ENCODE measurements at places on chromosomes 5 and 9. TPM values are rescaled to one million over a fixed set of nuclear protein-coding genes. Genes with fewer than 3 reads are reported as not detected.

Gene CCL28
- 0.90 TPM for total RNA-seq

Gene IGFBPL1
- total RNA-seq, result not detected

Gene CDHR2
- total RNA-seq, result not detected

Gene PTGES2
- 96.0 TPM for total RNA-seq

Gene ABCA1
- total RNA-seq, result 211 TPM

Gene PCDHB5
- total RNA-seq, result 2.8 TPM

DNA sequence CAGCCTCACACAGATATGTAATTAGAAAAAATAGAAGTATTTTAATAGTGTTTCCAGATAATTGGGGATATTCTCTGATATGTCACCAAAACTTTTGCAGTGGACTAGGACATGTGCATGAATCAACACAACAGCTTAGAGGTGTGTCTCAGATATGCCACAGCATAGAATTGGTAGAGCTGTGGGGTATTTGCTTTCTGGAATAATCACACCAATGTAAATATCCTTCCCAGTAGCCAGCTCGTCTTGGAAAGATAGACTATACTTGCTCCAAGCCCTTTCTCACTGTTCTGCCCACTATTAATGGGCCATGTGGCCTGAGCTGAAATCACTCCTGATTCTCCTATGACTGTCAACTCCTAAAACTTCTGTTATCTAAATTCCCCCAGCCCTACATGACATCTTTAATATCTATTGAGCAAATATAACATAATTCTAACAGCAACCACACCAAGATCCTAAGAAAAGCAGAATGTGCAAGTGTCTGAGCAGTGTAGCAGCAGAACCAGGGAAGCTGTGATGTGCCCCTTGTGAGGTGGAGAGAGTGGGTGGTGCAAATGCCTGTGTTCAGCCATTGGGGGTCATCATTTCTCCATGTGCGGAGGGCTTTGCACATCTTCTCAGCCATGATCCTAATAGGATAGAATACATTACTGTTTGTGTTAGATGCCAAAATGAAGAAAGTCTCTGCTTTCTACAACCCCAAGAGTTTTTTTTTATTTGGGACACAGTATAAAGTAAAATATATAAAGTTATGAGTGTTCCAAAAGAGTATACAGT, 65.0 kb downstream of the MELK start:
- H3K4me3 ChIP-seq, result no peak overlapping the region
- DNase-seq, result no peak
- no peaks in the 10 kb centered on the region for H3K27me3 ChIP-seq
- H3K36me3 ChIP-seq, result no peaks in the 10 kb centered on the region

DNA sequence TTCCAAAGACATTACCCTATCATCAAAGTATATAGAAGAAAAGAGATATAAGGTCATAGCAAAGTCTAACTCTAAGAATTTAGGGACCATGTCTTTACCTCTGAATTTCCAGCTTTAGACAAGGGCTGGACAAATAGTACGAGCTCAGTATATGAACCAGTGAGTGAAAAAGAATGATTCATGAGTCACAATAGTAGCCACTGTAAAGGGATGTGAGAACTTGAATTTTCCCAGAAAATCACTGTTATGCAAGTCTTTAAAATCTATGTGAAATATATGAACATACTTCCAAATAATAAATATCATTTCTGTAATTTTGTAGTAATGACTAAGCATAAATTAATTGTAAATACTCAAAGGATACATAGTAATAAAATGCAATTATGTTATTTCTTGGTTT, 305.9 kb upstream of the PRR16 start:
- H3K27ac ChIP-seq, result no peak overlapping the region
- no peaks in the 10 kb centered on the region for H3K27me3 ChIP-seq
- no peaks in the 10 kb centered on the region for H3K36me3 ChIP-seq
- no peaks in the 10 kb centered on the region for H3K4me1 ChIP-seq
- DNase-seq, result no peak

DNA sequence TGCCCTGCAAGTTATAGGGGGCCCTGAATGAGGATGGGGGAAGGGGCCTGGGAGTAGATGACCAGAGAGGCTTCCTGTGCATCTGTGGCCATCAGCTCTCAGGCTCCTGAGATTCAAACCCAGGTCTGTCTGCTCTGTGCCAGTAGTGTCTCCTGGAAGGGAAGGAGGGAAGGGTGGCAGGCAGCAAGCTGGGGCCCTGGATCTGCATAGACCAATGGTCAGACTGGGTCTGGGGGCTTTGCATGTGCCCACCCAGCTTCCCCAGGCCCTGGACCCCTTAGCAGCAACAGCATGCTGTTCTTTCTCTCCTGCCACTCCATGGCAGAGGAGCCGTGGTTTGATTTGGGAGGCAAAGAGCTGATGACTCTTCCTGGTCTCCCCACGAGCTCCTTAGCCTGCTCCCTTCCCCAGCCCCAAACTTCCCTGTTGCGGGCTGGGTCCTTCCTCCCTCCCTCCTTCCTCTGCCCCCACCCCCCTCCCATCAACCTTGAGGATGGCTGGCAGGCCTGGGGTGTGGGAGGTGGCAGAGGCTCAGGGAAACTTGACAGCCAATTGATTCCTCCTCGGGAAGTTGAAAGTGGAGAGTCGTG, 31.6 kb downstream of the DAB2IP start:
- no peak for DNase-seq
- no peak overlapping the region for H3K4me3 ChIP-seq
- H3K4me1 ChIP-seq, result no peaks in the 10 kb centered on the region
- no peaks in the 10 kb centered on the region for H3K36me3 ChIP-seq
- no peak overlapping the region for H3K27ac ChIP-seq

GRCh38 chr9:108108852-108109448, 619.4 kb upstream of the KLF4 start:
- H3K4me3 ChIP-seq, result no peak overlapping the region
- no peaks in the 10 kb centered on the region for H3K36me3 ChIP-seq
- no peak overlapping the region for H3K27ac ChIP-seq
- H3K4me1 ChIP-seq, result no peaks in the 10 kb centered on the region
- no peaks in the 10 kb centered on the region for H3K27me3 ChIP-seq

GRCh38 chr5:14724633-14725032, 60.1 kb downstream of the OTULIN start:
- no peak overlapping the region for H3K4me3 ChIP-seq
- no peaks in the 10 kb centered on the region for H3K27me3 ChIP-seq
- no peaks in the 10 kb centered on the region for H3K36me3 ChIP-seq
- no peaks in the 10 kb centered on the region for H3K4me1 ChIP-seq
- no peak overlapping the region for H3K27ac ChIP-seq

- peaks cover 12% of the 10 kb centered on the region for H3K36me3 ChIP-seq
- H3K4me3 ChIP-seq, result no peak overlapping the region
- no peak overlapping the region for H3K27ac ChIP-seq
- H3K27me3 ChIP-seq, result no peaks in the 10 kb centered on the region
- H3K4me1 ChIP-seq, result peaks cover 18% of the 10 kb centered on the region
These were observed 11.9 kb downstream of the GBGT1 start for GRCh38 chr9:133151601-133152525.

DNA sequence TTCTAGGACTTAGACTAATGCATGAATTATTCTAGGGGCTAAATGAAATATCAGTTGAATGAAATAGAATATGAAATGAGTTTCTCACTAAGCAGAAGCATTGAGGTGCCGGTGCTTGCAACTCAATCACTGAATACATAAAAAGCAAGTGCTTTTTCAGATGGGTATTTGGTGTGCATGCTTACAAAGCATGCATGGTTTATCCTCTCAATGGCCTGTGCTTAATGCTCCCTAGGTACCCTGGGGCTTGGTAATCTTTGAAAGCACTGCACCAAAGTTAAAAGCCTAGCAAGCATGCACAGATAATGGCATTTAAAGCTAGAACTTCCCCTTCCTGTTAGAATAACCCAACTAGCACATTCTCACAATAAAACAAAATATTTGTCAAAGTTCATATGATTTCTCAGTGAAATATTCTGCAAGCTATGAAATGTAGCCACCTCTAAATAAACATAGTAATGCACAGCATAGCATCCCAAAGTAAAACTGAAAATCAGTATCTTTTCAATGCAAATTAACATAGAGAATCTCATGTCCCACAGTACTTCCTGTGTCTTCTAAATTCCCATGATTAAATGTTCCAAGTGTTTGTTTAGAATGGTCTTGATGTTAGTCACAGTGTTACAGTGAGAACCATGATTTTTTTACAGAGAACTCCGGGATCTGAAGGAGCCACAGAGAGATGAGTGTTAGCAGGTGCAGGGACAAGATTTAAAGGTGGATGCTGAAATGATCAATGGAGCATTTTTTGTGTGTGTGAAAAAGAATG, 143.4 kb upstream of the CDH6 start:
- H3K36me3 ChIP-seq, result no peaks in the 10 kb centered on the region
- no peak for DNase-seq
- H3K27ac ChIP-seq, result no peak overlapping the region
- H3K4me1 ChIP-seq, result no peaks in the 10 kb centered on the region
- no peaks in the 10 kb centered on the region for H3K27me3 ChIP-seq
- H3K4me3 ChIP-seq, result no peak overlapping the region

DNA sequence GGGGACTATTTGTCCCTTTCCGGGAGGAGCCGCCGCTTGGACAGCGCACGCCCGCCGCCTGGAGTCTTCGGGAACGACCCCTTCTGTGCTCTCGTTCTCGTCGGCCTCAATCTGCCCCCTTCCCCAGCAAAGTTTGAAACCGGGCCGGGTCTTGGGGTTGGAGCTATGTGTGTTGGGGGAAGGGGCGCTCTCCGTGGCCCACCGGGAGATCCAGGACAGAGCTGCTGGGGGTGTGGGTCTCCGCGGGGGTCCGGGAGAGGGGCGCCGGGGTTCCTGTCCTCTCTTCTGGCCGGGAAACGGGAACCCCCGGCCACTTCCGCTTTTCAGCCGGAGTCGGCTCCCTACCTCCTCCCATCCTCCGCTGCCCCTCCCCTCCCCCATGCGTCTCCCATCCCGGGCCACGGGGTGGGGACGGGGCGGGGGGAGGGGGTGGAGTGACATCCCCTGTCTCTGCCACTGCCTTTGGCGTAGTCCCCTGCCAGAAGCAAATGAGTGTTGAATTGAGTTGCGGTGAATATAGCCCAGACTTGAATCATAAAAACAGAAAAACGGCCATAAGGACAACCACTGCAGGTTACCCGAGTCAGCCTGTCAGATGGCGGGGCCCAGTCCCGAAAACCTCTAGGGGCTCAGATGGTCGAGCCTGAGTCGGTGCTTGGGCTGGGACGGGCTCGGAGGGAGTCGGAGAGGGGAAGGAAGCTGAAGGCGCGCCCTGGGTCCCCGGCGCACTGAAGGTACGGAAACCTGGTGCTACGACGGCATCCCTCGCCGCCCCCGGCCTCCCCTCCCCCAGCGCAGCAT, 1.1 kb downstream of the CPLX2 start:
- no peak overlapping the region for H3K27ac ChIP-seq
- peaks cover 25% of the 10 kb centered on the region for H3K27me3 ChIP-seq
- peaks cover 3% of the 10 kb centered on the region for H3K4me1 ChIP-seq
- no peaks in the 10 kb centered on the region for H3K36me3 ChIP-seq

DNA sequence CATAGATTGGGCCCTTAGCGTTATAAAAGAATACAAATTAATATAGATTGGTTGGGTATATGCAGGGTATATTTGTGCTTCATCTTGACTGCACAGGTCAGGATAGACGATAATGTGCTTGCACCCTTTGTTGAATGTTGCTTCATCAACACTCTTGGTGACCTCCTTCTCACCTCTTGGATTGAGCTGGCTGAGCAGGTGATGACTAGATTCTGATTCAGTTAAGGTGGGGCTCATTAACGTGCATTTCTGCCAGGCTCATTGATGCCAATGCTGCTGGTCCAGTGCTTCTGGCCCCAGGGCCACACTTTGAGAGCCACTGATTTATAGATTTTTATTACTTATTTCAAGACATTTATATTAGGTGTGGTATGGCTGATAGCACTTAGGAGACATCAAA, 27.7 kb downstream of the PCSK5 start:
- H3K27ac ChIP-seq, result no peak overlapping the region
- no peak overlapping the region for H3K4me3 ChIP-seq
- DNase-seq, result no peak
- no peaks in the 10 kb centered on the region for H3K4me1 ChIP-seq

DNA sequence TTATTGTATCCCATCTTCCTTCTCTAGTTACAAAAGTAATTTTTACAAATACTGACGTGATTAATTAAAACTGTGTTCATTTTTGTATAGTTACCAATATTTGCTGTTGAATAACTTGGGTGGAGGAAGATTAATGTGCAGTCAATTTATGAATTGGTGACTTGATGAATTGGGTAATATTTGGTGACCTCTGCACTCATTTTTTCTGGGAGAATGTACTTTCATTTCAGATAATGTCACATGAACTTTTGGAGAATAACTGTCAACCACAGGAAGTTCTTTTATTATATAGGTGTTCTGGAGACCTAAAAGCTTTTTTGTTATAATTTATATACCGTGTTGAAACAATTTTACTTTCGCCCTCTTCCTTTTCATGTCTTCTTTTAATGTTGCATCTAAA, 26.4 kb upstream of the FKTN start:
- H3K27me3 ChIP-seq, result no peaks in the 10 kb centered on the region
- H3K4me3 ChIP-seq, result no peak overlapping the region
- no peak for DNase-seq
- H3K36me3 ChIP-seq, result no peaks in the 10 kb centered on the region
- no peak overlapping the region for H3K27ac ChIP-seq
- no peaks in the 10 kb centered on the region for H3K4me1 ChIP-seq

GRCh38 chr5:172797771-172798191, 26.8 kb upstream of the DUSP1 start:
- no peak overlapping the region for H3K27ac ChIP-seq
- no peak overlapping the region for H3K4me3 ChIP-seq
- H3K36me3 ChIP-seq, result no peaks in the 10 kb centered on the region
- H3K27me3 ChIP-seq, result no peaks in the 10 kb centered on the region

DNA sequence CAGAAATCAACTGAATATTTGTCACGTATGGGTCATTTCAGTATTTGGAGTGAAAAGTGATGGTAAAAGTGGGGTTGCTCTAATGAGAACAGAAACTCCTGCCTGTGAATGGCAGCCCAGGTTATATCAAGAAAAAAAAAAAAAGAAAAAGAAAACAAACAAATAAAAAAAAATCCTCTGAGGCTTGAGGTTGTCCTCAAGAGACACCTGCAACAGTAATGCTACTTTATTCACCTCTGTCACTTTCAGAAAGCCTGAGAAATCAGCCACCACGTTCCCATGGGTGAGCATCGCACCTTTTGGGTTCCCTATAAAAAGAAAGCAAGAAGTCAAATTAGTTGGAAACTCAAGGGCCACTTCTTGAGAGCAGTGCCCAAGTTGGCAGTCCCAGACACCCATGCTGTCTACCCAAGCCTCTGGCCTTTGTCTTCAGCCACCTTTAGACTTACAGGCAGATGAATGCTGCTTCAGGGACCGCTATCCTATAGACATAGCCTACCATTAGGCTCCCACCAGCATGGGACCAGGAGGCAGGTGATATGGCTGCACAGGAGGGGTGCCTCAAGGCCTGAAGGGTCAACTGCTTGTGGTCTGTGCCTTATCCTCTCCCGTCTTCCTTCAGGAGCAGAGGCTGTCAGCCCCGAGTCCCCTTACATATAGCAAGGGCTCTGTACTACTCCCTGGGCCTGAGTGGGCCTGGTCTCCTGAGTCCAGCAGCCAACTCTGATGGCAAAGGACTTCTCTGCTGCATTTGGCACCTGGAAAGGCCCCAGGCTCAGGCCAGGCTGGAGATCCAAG, 31.1 kb upstream of the MEIKIN start:
- H3K27ac ChIP-seq, result no peak overlapping the region
- DNase-seq, result peak; percentile 6
- H3K27me3 ChIP-seq, result no peaks in the 10 kb centered on the region
- H3K4me3 ChIP-seq, result no peak overlapping the region
- no peaks in the 10 kb centered on the region for H3K36me3 ChIP-seq
